ENCODE measurements at places on chromosomes 11 and 22.

DNA sequence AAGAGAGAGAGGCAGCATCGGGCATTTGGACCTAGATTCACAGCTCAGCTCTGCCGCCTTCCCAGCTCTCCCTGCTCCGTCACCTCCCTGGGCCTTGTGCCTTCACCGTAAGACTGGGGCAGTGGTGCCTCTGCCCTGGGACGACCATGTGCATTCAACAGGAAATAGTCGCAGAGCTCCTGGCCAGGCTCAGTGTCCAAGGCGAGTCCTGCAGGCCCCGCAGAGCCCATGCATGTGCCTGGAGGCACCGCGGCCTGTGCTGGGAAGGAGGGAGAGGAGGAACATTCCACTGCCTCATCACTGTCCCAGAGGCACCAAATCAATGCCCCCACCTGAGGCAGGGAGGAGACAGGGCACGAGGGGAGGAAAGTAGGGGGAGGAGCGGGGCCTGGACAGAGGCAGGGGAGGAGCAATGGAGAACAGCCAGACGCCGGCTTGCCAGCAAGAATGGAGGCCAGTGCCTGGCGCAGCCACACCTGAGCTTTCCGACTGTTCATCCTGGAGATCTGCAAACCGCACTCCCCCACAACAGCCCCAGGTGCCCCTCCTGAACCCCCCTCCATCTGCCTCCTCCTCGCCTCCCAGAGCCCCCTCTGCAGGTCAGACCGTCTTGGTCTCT, 74.4 kb upstream of the PRR5 start:
- DNase-seq = no peak
- no peak overlapping the region for H3K4me3 ChIP-seq
- no peaks in the 10 kb centered on the region for H3K27me3 ChIP-seq
- H3K4me1 ChIP-seq = peaks cover 13% of the 10 kb centered on the region
- H3K27ac ChIP-seq = no peak overlapping the region

- H3K36me3 ChIP-seq = peaks cover 2% of the 10 kb centered on the region
- no peak overlapping the region for H3K27ac ChIP-seq
- DNase-seq = no peak
- peaks cover 9% of the 10 kb centered on the region for H3K4me1 ChIP-seq
- no peak overlapping the region for H3K4me3 ChIP-seq
- H3K27me3 ChIP-seq = peaks cover 6% of the 10 kb centered on the region
These were observed 8.6 kb downstream of the PHLDB1 start for GRCh38 chr11:118615976-118616371.

- no peak overlapping the region for H3K4me3 ChIP-seq
- DNase-seq = no peak
- no peaks in the 10 kb centered on the region for H3K4me1 ChIP-seq
- H3K36me3 ChIP-seq = no peaks in the 10 kb centered on the region
These were observed 25.1 kb upstream of the FXYD6 start for GRCh38 chr11:117901601-117902000.

DNA sequence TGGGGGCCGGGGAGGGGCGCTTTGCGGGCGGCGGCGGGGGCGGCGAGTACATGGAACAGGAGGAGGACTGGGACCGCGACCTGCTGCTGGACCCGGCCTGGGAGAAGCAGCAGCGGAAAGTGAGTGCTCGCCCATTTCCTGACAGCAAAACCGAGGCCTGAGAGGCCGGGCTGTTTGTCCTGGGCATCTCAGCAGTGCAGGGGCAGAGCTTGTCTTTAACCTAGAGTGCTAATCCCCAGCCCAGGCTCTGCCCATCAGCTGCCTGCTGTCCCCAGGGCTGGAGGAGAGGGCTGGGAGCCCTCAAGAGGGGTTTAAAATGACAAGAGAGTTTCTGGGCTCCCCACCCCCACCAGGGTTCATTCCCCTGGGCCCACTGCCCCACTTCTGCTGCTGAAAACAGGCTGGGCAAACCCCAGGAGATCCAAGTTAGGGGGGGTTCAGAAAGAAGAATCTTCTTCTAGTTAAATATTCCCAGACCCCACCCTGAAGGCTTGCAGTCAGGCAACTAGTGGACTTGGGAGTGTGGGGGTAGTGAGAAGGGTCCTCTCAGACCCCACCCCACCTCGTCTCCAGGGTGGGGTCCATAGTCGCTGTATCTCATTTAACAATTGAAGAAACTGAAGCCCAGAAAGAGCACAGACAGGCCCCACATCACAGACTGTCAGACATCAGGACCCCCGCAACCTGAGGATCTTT, 411 bp downstream of the ACTN3 start:
- peaks cover 32% of the 10 kb centered on the region for H3K4me1 ChIP-seq
- no peaks in the 10 kb centered on the region for H3K27me3 ChIP-seq
- H3K4me3 ChIP-seq = peak overlapping the region; percentile 82
- H3K36me3 ChIP-seq = peaks cover 7% of the 10 kb centered on the region

DNA sequence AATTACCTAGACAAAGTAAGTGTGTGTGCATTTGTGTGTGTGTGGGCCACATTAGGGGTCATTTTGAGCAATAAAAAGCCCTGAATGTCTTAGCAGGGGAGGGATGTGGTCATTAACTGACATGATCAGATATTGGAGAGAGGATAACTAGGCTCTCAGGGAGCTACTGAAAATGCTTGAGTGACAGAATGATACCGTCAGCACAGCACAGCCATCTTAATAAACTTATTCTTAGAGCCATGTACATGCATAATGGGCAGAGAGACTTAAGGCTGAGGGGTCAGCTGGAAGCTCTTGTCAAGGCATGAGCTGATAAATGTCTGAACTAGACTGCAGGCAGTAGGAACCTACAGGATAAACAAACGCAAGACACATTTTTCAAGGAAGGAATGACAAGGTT, 239.1 kb upstream of the NCAM1 start:
- no peak for DNase-seq
- peaks cover 23% of the 10 kb centered on the region for H3K27me3 ChIP-seq
- H3K27ac ChIP-seq = no peak overlapping the region
- no peaks in the 10 kb centered on the region for H3K4me1 ChIP-seq
- no peak overlapping the region for H3K4me3 ChIP-seq
- no peaks in the 10 kb centered on the region for H3K36me3 ChIP-seq

GRCh38 chr11:16986434-16987204, 27.6 kb downstream of the PLEKHA7 start:
- peaks cover 9% of the 10 kb centered on the region for H3K36me3 ChIP-seq
- DNase-seq = peak; percentile 37
- peak overlapping the region; percentile 82 for H3K27ac ChIP-seq
- H3K4me3 ChIP-seq = peak overlapping the region; percentile 54

DNA sequence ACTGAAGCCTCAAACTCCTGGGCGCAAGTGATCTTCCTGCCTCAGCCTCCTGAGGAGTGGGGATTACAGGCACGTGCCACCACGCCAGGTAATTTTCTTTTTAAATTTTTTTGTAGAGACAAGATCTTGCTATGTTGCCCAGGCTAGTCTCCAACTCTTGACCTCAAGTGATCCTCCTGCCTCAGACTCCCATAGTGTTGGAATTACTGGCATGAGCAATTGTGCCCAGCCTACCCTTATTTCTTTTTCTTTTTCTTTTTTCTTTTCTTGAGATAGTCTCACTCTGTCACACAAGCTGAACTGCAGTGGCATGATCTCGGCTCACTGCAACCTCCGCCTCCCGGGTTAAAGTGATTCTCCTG, 63.9 kb downstream of the AAMDC start:
- H3K36me3 ChIP-seq = peaks cover 33% of the 10 kb centered on the region
- H3K4me1 ChIP-seq = peaks cover 4% of the 10 kb centered on the region
- no peaks in the 10 kb centered on the region for H3K27me3 ChIP-seq
- H3K4me3 ChIP-seq = no peak overlapping the region
- DNase-seq = no peak
- no peak overlapping the region for H3K27ac ChIP-seq

DNA sequence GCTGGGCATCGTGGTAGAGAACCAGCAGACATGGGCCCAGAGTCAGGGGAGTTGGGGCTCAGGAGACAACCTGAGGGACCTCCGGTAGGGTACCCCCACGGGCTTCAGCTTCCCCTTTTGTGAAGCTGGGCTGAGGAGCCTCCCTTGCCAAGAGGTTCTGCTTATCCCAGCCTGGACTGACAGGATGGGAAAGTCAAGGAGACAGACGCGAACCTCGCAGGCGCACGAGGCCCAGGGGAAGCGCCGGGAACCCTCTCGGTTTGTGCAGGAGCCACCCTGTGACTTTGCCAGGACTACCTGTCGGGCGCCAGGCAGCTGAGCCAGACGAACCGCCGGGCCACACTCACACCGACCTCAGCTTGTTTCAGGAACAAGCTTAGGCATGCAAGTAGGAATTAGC, 566.1 kb downstream of the BRD1 start:
- H3K4me1 ChIP-seq = no peaks in the 10 kb centered on the region
- peaks cover 21% of the 10 kb centered on the region for H3K27me3 ChIP-seq
- no peak overlapping the region for H3K27ac ChIP-seq
- DNase-seq = no peak
- H3K4me3 ChIP-seq = no peak overlapping the region
- no peaks in the 10 kb centered on the region for H3K36me3 ChIP-seq

GRCh38 chr11:119015054-119015611, 3.0 kb downstream of the RPS25 start:
- no peaks in the 10 kb centered on the region for H3K27me3 ChIP-seq
- peak overlapping the region; percentile 32 for H3K4me3 ChIP-seq
- peaks cover 62% of the 10 kb centered on the region for H3K36me3 ChIP-seq
- H3K27ac ChIP-seq = peak overlapping the region; percentile 82

GRCh38 chr22:30867746-30868662, 100.6 kb downstream of the MORC2 start:
- DNase-seq = no peak
- H3K4me3 ChIP-seq = no peak overlapping the region
- no peak overlapping the region for H3K27ac ChIP-seq
- no peaks in the 10 kb centered on the region for H3K36me3 ChIP-seq

- peaks cover 58% of the 10 kb centered on the region for H3K27me3 ChIP-seq
- H3K27ac ChIP-seq = no peak overlapping the region
- no peaks in the 10 kb centered on the region for H3K36me3 ChIP-seq
- peak; percentile 33 for DNase-seq
These were observed 52.0 kb upstream of the THY1 start for GRCh38 chr11:119474682-119475596.

GRCh38 chr11:35007277-35007676, 90.9 kb downstream of the PDHX start:
- no peaks in the 10 kb centered on the region for H3K36me3 ChIP-seq
- peak overlapping the region; percentile 74 for H3K27ac ChIP-seq
- no peak for DNase-seq
- peaks cover 49% of the 10 kb centered on the region for H3K4me1 ChIP-seq
- no peak overlapping the region for H3K4me3 ChIP-seq

GRCh38 chr11:17013548-17014320, 480 bp downstream of the PLEKHA7 start:
- H3K27ac ChIP-seq = no peak overlapping the region
- H3K36me3 ChIP-seq = peaks cover 2% of the 10 kb centered on the region
- H3K4me3 ChIP-seq = no peak overlapping the region
- peaks cover 20% of the 10 kb centered on the region for H3K27me3 ChIP-seq
- peaks cover 8% of the 10 kb centered on the region for H3K4me1 ChIP-seq
- DNase-seq = no peak

DNA sequence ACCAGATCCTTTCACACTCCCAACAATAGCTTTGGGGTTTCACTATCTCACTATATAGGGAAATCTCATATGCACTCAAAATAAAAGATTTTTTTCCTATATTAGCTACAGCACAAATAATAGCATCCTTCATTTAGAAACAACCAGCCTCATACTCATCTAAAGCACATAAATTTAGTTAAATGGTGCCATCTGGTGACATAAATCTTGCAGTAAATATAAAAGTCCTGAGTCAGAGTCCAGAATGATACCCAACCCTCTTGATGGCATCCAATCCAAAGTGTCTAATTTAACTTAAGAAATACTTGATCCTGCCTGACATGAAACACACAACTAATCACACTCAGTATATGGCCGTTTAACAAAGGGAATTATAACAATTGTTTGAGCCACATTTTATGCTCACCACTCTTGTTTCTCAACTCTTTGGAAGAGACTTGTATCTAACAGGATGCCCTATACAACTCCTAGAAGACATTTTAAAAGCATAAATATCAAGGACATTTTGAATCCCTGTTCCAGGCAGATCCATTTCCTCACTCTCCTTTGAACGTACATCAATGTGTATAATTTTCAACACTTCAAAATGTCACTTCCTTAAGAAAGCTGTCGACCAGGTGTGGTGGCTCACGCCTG, 36.2 kb downstream of the DLG2 start:
- no peak overlapping the region for H3K4me3 ChIP-seq
- DNase-seq = no peak
- H3K36me3 ChIP-seq = no peaks in the 10 kb centered on the region
- peaks cover 35% of the 10 kb centered on the region for H3K27me3 ChIP-seq
- no peaks in the 10 kb centered on the region for H3K4me1 ChIP-seq

GRCh38 chr22:41848468-41848867, 15.6 kb downstream of the SREBF2 start:
- no peak overlapping the region for H3K4me3 ChIP-seq
- peaks cover 5% of the 10 kb centered on the region for H3K36me3 ChIP-seq
- no peak for DNase-seq
- no peak overlapping the region for H3K27ac ChIP-seq
- H3K4me1 ChIP-seq = peaks cover 42% of the 10 kb centered on the region

- H3K4me3 ChIP-seq = peak overlapping the region; percentile 83
- H3K4me1 ChIP-seq = peaks cover 16% of the 10 kb centered on the region
- H3K27ac ChIP-seq = no peak overlapping the region
- H3K27me3 ChIP-seq = no peaks in the 10 kb centered on the region
These were observed 1.4 kb downstream of the PC start for GRCh38 chr11:66956689-66957290.

DNA sequence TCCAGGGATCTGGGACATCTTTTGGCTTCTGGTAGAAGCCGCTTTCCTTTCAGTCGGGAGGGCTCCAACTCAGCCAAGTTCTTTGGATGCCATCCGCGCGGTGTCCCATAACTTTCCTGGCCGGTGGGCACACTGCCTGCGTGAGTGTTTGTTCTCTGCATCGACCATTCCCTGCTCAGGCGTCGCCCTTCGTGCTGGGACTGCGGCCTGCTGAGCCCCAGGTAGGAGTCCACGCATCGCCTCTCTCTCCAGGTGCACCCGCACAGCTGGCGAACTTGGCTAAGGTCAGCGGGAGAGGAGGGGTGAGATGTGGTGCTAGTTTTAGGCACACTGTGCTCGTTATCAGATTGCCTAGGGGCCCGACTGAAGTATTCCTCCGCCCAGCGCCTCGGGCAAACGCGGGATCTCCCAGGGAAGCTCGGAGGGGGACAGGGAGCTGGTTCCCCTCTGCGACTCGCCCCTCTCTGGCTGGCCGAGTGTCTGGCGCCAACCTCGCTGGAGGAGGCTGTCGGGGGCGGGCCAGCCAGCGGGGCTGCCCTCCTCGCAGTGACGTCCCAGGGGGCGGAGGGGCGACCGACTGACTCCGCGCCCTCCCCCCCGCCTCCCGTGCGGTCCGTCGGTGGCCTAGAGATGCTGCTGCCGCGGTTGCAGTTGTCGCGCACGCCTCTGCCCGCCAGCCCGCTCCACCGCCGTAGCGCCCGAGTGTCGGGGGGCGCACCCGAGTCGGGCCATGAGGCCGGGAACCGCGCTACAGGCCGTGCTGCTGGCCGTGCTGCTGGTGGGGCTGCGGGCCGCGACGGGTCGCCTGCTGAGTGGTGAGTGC, at the start of gene LAYN:
LAYN (plus strand) TSS at position 607 of the 823 bp plus-strand sequence; CDS start at position 731, 124 bp downstream.
- H3K4me1 ChIP-seq = peaks cover 18% of the 10 kb centered on the region
- peaks cover 1% of the 10 kb centered on the region for H3K36me3 ChIP-seq
- H3K27me3 ChIP-seq = peaks cover 94% of the 10 kb centered on the region
- H3K4me3 ChIP-seq = peak within 1 kb of the TSS; percentile 73
- no peak within 1 kb of the TSS for H3K27ac ChIP-seq
- DNase-seq = no peak
